ENCODE measurements at places on chromosomes 1 and 21.

GRCh38 chr1:207644166-207644851 is 624 bp upstream of the CR1L start:
- no peaks in the 10 kb centered on the region for H3K27me3 ChIP-seq
- no peaks in the 10 kb centered on the region for H3K36me3 ChIP-seq
- DNase-seq: no peak
- H3K4me3 ChIP-seq: peak overlapping the region; percentile 49

DNA sequence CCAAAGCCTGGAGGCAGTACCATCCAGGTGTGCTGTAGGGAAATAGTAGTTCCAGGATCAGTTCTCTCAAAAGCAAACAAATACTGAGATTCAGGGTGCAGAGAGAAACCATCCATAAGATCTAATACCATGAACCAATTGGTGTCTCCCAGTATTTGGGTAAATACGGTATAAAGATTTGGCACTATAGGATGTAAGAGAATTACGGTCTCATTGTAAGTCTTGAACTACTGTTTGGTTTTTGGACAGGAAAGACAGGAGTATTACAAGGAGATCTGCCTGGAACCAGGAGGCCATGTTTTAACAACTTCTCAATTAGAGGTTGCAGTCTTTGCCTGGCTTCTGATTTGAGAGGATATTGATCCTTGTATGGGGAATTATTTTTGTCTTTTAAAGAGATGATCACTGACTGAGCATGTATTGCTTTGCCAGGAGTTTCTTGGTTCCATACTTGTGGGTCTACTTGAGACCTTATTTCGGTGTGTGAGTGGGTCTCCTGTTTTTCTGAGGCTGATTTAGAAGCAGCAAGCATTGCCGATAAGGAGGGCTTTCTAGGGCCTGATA is 10.2 kb downstream of the AADACL4 start:
- H3K4me3 ChIP-seq: no peak overlapping the region
- no peak for DNase-seq
- peaks cover 7% of the 10 kb centered on the region for H3K4me1 ChIP-seq
- no peak overlapping the region for H3K27ac ChIP-seq

DNA sequence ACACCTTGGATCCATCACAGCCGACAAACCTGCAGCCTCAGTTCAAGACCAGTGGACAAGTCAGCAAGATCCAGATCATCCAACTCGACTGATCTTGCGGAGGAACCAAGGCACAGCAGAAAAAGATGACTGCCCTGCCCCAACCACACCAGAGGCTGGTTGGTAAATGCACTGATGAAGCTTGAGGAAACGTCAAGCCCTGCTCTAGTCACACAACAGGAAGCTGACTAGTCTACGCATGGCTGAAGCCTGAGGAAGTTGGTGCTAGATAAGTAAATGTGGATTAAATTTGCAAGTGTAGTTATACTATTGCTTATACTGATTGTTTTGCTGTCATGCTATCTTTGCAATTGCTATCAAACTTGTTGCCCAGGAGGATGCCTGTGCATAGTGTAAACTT is 89.0 kb downstream of the LIPI start:
- no peaks in the 10 kb centered on the region for H3K36me3 ChIP-seq
- no peak overlapping the region for H3K4me3 ChIP-seq
- H3K27ac ChIP-seq: no peak overlapping the region
- DNase-seq: no peak
- no peaks in the 10 kb centered on the region for H3K4me1 ChIP-seq
- no peaks in the 10 kb centered on the region for H3K27me3 ChIP-seq

GRCh38 chr1:6995789-6996188 is 210.5 kb downstream of the CAMTA1 start:
- no peak overlapping the region for H3K4me3 ChIP-seq
- H3K27ac ChIP-seq: no peak overlapping the region
- H3K4me1 ChIP-seq: no peaks in the 10 kb centered on the region

GRCh38 chr1:247895163-247895637 is at the start of gene OR2W3:
TSS of gene OR2W3 (plus strand) at chr1:247895587. CDS start at chr1:247895587, 0 bp downstream.
- H3K4me1 ChIP-seq: no peaks in the 10 kb centered on the region
- DNase-seq: no peak
- no peak within 1 kb of the TSS for H3K4me3 ChIP-seq
- H3K27ac ChIP-seq: no peak within 1 kb of the TSS

DNA sequence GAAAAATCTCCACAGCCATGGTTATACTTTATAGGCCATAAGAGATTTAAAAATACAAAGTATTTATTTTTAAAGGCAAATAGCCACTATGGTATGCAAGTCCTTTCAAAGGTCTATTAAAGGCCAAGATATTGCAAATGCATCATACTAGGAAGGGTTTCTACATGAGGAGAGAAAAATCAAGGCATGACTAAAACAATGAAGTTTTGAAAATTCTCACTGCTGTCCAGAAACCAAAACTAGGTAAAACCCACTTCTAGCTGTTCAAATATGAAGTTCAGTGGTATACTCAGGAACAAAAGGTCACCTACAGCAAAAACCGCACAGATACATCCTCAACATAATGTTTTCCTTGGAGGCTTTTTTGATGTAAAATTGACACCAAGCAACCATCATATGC is 75.0 kb downstream of the EPS15 start:
- H3K27ac ChIP-seq: no peak overlapping the region
- no peaks in the 10 kb centered on the region for H3K36me3 ChIP-seq
- H3K27me3 ChIP-seq: no peaks in the 10 kb centered on the region
- no peak for DNase-seq
- no peaks in the 10 kb centered on the region for H3K4me1 ChIP-seq
- no peak overlapping the region for H3K4me3 ChIP-seq

DNA sequence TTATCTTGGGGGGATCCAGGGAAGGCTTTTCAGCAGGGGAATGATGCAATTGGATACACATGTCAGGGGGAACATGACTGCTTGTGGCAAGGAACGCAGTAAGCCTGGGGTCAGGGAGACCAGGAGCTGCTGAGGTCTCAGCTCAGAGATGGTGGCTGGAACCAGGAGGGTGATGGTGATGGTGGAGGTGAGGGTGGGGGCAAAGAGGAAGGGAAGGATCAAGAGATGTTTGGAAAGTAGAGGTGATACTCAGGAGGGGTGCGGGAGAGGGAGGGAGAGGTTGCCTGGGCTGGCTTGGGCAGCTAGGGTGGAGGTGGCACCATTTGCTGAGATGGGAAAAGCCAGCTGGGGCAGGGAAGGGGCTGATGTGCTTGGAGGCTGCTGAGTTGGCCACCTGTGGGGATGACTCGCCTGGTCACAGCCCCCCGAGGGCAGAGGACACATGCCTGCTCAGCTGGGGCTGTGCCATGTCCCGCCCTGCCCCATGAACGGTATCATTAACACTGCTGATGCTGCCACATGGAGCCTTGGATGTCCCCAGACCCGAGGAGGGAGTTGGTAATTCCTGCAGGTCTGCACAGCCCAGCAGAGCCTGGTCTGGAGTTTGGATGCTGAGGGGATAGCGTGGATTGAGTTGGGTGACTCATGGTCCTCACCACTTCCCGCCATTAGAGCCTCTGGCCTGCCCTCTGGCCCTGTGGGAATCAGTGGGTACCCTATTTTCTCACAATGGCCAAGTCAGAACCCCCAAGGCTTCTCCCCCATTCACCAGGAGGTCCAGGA is 6.3 kb upstream of the PADI1 start:
- no peaks in the 10 kb centered on the region for H3K36me3 ChIP-seq
- H3K4me1 ChIP-seq: no peaks in the 10 kb centered on the region
- DNase-seq: peak; percentile 77
- H3K27ac ChIP-seq: no peak overlapping the region
- no peaks in the 10 kb centered on the region for H3K27me3 ChIP-seq

DNA sequence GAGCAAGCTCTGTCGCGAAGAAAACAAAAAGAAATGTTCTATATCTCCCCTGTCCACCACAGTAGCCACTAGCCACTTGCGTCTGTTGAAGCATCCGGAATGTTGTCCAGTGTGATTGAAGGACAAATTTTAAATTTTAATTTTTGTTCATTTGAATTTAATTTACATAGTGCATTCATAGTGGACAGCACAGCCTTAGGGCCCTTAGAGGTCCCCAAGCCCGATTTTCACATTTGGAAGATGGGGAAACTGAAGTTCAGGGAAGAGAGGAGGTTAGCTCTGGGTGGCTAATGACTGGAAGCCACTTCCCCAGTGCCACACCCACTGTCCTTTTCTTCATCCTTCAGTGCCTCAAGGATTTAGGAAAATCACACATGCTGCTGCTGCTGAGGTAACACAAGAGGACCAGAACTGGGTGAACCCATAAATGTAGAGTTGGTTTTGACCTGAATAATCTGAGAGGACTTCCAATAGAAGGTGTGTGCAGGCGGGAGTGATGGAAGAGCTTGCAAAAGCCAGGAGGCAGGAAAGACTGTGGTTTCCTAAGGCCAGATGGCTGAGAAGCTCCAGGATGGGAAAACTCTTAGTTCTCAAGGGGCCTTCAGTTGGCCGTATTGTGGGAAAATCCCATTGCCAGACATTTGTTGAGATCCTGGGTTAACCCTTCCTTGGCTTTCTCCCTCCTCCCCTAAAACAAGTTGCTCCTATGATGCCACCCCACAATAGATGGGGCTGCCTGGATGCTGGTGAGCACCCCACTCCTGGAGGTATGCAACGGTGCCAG is 49.5 kb downstream of the TRIM11 start:
- H3K4me1 ChIP-seq: peaks cover 12% of the 10 kb centered on the region
- H3K4me3 ChIP-seq: no peak overlapping the region
- no peak for DNase-seq
- no peaks in the 10 kb centered on the region for H3K36me3 ChIP-seq

GRCh38 chr1:14320986-14321385 is 277.5 kb upstream of the KAZN start:
- peaks cover 6% of the 10 kb centered on the region for H3K4me1 ChIP-seq
- no peak overlapping the region for H3K27ac ChIP-seq
- H3K4me3 ChIP-seq: no peak overlapping the region
- H3K36me3 ChIP-seq: no peaks in the 10 kb centered on the region

GRCh38 chr21:17823846-17824245 is 4.7 kb upstream of the C21orf91 start:
- no peaks in the 10 kb centered on the region for H3K27me3 ChIP-seq
- no peak overlapping the region for H3K4me3 ChIP-seq
- no peaks in the 10 kb centered on the region for H3K36me3 ChIP-seq
- no peaks in the 10 kb centered on the region for H3K4me1 ChIP-seq

- no peak overlapping the region for H3K4me3 ChIP-seq
- no peaks in the 10 kb centered on the region for H3K27me3 ChIP-seq
- no peaks in the 10 kb centered on the region for H3K36me3 ChIP-seq
- H3K4me1 ChIP-seq: no peaks in the 10 kb centered on the region
- DNase-seq: no peak
Measured at GRCh38 chr1:207004931-207005830, 27.4 kb downstream of the C1orf116 start.

- DNase-seq: no peak
- no peaks in the 10 kb centered on the region for H3K4me1 ChIP-seq
- no peaks in the 10 kb centered on the region for H3K36me3 ChIP-seq
- no peaks in the 10 kb centered on the region for H3K27me3 ChIP-seq
Measured at GRCh38 chr1:192559115-192560006, 16.2 kb upstream of the RGS1 start.

DNA sequence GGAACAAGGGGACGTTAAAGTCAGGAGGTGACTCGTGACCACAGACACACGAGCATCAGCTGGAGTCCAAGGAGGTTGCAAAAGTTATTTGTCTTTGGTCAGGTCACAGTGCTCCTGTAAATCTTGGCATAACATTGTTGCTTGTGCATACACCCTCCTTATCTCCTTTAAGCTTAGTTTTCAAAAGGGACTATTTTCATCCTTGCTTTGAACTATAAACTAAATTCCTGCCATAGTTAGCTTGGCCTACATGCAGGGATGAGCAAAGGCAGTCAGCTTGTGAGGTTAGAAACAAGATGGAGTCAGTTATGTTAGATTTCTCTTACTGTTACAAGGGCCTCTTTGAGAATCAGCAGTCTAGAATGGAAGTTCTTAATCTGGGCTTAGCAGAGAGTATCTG is 28.0 kb upstream of the FASLG start:
- no peaks in the 10 kb centered on the region for H3K36me3 ChIP-seq
- no peak for DNase-seq
- H3K4me1 ChIP-seq: no peaks in the 10 kb centered on the region
- no peak overlapping the region for H3K4me3 ChIP-seq
- H3K27me3 ChIP-seq: no peaks in the 10 kb centered on the region

Measured in vagina (tissue), 2 donors.